Hematopoietic multipotent progenitor cell (in vitro differentiated cells): ENCODE measurements at places on chromosomes 4 and X. TPM values are rescaled to one million over a fixed set of nuclear protein-coding genes. Genes with fewer than 3 reads are reported as not detected.

DNA sequence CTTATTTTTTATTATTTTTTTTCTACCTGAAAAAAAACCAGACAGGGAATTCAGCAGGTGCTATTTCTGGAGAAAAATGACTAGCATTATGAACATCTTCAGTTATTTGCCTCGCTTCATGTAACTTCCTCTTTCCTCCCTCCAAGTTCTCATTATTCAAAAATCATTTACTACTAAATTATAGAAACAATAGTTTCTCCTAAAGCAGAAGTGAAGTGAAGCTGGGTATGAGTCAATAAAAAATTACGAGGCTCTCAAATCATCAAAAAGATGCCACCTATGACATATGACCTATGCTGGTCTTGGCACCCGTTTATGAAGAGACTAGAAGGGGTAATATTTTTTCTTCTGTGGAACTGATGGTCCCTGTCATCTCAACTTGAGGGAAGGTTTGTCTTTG, 145.0 kb upstream of the AADAT start:
- DNase-seq: peak; percentile 9

KIT gene
- total RNA-seq: 45.2 TPM

DNA sequence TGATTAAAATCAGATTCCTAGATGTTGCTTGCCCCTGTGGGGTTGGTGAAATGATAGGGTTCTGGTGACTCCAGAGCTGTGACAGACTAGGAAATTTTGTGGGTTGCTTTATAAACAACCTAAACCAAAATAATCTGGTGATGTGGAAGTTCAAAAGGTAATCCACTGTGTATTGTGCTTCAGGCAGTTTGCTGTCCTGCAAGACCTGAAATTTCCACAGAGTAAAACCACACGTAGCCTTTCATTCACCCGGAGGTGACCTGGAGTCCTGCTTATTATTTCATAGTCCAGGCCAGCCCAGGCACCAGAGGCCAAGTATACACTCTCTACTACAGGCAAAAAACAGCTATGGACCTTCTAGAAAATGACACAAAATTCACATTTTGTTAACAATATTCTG, 114.6 kb upstream of the CBR4 start:
- no peak for DNase-seq

- no peak for DNase-seq
These were observed 29.9 kb downstream of the RNF175 start for GRCh38 chr4:153729895-153730294.

GAB3 gene
- 49.5 TPM for total RNA-seq

DNA sequence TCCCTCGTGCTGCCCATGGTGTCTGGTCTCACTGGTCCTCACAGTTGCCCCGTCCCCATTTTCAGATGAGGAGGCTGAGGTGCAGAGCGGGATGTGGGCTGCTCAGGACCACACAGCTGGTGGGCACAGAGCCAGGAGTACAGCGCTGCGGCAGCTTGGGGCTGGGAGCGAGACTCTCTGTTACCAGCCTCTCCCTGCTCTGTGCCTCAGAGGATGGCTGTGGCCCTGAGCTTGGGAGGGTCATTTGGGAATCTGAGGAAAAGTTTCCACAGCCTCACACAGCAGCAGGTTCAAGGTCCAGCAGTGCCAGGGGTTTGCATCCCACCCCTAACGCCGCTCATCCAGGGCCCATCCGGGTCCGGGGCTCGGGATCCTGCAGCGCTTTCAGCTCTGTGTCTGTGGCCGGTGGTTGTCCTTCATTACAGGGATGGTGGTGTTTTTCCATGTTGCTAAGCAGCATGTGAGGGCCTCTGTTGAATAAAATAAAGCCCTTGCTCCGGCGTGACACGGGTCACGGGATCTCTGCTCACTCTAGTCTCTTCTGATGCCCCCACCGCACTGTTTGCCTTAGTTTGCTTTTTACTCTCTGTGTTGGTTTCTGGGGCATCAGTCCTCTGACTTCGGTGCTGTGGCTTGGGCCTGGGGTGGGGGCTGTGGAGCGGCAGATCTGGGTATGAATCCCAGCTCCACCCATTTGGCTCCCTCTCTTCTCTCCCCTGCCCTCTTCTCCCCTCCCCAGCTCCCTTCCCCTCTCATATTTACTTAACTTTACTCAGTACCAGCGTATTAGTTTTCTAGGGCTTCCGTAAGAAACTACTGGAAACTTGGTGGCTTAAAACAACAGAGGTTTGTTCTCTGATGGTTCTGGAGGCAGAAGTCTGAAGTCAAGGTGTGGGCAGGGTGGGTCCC, 6.5 kb downstream of the WFS1 start:
- no peak for DNase-seq

INTU gene
- total RNA-seq: 3.0 TPM

ASB12 gene
- total RNA-seq: 0.81 TPM

DNA sequence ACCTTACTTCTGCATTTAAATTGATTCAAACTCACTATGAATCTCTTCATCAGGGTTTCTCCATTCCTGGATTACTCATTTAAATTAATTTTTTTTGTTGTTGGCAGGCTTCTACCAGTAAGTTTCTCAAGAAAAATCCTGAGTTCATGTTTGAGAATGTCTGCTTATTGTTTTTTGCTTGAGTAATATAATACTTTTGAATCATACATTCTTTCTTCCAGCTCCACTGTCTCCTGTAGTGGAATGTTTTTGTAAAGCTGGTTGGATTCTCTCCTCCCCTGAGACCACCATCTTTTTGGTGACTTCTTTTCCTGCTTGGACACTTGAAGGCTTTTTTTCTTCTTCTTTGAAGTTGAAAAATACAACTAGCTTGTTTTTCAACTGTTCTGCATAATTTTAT, 4.3 kb upstream of the MID1IP1 start:
- DNase-seq: no peak

- no peak for DNase-seq
These were observed 72.5 kb downstream of the CNGA2 start for GRCh38 chrX:151806967-151807540.

DNA sequence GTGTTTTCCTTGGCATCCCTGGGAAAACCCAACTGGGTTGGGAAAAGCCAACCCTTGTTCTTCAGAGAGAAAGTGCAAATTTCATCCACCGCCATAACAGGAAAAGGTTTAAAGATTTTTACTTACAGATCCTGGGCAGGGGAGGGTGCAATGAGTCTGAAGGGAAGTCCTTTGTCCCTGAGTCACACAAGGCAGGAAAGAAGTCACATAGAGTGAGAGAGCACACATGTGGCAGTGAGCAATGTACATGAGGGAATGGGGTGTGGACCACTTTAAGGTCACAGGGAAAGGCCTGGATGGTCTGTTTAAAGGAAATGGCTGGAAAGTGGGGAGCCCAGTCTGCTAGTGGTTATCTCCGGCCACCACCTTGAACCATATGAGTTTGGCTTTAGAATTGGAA, 248.9 kb downstream of the HS3ST1 start:
- DNase-seq: no peak

DNA sequence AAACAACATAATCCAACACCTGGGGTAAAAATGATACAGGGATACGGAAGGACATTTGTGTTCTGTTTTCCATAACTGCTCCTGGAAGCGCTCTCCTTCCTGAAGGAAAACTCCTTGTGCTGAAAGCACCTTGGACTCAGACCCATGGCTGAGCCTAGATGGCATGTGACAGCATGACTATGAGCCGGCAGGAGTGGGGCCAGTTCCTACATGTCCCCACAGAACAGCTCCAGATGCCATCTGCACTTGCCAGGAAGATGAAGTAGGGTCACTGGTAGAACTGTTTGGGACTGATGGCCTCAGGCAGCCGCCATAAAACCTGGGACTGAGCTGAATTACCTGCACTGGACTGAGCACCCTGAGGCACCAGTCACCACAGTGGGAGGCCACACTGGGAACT, 56.0 kb upstream of the BCLAF3 start:
- DNase-seq: no peak

- DNase-seq: no peak
These were observed 159.0 kb upstream of the CXCL13 start for GRCh38 chr4:77446601-77447000.

ABLIM2 gene
- total RNA-seq: under 0.01 TPM

MTNR1A gene
- total RNA-seq: not detected

GPRIN3 gene
- total RNA-seq: 2.7 TPM

DNA sequence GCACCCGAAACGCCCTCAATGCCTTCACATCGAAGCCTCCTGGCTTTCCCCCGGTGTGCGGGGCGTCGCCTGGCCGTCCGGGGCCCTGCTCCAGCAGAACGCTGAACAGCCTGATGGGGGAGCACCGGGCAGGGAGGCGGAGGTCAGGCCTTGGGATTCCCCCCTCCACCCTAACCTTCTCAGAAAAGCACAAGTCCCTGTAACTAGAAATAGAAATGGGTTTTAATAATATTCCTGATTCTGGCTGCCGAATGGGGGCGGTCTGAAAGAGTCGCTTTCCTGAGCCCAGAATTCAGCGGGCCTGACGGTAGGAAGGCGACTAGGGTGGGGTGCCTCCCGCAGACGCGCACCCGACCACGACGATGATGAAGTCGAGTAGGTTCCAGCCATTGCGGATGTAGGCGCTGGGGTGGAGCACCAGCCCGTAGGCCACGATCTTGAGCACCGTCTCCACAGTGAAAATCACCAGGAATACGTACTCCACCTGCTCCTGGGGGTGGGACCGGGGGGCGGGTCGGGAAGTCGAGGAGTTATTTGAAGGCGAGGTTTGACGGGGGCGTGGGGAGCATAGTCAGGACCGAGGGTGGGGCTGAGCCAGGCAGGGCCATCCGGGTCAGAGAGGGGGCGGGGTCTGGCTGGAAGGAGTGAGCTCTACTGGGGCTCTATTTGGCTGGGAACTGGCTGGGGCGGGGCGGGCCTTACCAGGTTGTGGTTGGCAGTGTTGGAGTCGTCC, 2.5 kb downstream of the CACNA1F start:
- peak; percentile 55 for DNase-seq
